RWPE1 (cell line): ENCODE measurements at places on chromosomes 11 and 22.

- DNase-seq = no peak
Observed at GRCh38 chr11:113338730-113339129, 24.3 kb downstream of the TTC12 start.

DNA sequence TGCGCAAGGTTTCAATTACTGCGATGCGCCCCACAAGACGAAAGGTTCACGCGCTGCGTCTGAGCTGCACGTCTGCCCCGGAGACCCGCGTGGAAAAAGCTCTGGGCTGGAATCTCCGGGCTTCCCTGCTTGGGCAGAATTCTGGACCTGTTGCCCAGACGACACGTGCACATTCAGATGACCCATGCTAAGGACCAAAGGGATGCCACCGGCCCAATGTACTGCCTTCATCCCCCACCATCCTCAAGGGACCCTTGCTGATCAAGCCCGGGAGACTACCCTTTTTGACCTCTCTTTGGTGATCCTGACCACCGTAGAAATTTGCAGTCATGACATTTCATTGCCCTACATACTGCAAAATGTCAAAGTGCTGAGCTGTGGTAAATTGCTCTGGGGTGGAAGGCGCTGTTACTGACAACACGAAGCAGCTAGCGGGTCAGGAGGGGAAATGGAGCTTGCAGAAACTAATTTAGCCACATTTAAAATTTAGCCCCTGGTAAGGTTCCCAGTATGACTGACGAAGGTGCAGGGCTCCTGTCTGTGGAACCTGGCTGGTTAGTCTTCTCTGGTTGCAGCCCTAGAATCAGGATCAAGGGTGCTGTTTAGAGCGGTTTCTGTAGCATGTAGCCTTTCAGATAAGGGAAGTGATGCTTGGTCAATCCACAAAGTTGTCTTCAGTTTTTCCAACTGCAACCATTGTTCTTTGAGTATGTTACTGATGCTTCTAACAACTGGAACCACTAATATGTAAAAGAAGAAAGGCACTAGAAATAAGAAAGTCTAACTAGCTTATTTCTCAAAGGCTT, 81.9 kb downstream of the PRR5L start:
- DNase-seq = no peak

- no peak for DNase-seq
Observed at GRCh38 chr11:106642331-106642730, 375.9 kb downstream of the GUCY1A2 start.

DNA sequence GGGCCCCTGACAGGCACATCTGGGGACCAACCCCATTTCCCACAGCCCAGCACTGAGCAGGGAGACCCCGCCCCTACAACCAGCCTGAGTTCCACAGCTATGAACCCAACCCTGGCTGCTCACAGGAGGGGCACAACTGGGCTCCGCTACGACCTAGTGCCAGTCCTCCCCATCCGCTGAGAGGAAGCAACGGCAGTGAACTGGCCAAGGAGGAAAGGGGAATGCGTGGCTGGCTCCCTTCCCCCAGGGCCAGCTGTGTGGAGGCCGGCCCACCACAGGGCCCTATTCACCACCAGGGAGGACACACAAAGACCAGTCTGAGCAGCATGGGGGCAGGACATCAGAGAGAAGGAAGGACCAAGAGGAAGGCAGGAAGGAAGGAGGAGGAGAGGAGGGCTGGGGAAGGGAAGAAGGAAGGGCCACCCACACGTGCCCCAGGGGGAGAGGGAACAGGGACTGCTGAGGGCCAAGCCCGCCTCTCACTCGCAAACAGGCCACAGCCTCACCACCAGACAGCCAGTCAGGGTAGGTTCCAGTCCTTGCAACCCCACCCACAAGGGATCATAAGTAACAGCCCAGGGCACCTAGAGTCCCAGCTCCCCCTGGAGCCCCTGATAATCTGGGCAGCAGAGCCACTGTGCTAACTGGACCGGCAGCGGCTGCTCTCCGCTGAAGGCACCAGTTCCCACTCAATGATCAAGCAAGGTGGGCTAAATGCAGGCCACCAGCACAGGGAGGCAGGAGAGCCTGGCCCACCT, 8.5 kb upstream of the GAL3ST1 start:
- DNase-seq = no peak

DNA sequence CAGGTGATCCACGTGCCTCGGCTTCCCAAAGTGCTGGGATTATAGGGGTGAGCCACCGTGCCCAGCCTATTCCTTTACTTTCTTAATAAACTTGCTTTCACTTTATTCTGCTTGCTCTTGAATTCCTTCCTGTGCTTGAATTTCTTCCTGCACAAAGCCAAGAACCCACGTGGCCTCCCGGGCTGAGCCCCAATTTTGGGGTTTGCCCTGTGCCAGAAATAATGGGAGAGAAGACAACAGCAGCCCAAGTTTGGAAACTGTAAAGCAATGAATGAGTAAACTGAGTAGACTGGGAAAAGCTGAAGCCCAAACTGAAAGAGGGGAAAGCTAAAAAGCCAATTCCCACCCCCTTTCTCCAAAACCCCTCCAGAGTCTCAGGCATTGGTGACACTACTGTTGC, 136.4 kb downstream of the NECTIN1 start:
- DNase-seq = no peak
